MM.1S (cell line): ENCODE measurements at places on chromosomes 5 and 9.

DNA sequence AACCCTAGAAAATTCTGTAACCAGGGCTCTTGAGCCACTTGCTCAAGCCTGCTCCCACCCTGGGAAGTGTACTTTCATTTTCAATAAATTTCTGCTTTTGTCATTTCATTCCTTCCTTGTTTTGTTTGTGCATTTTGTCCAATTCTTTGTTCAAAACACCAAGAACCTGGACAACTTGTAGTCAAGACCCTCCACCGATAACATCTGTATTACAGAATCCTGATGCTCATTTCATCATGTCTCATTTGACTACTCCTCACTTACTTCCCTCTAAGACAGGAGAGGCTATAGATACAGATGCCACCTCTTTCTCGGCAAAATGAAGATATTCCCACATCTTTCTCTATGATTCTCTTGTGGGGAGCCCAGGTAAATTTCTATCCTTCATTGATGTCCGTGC lies 183.5 kb downstream of the TMEM232 start:
- H3K4me3 ChIP-seq = no peak overlapping the region
- no peak overlapping the region for H3K27ac ChIP-seq
- DNase-seq = no peak

GRCh38 chr5:59725392-59725767 lies 168.1 kb downstream of the PDE4D start:
- DNase-seq = no peak
- H3K4me3 ChIP-seq = no peak overlapping the region
- H3K4me1 ChIP-seq = no peaks in the 10 kb centered on the region

- no peak overlapping the region for H3K27ac ChIP-seq
- H3K4me1 ChIP-seq = no peaks in the 10 kb centered on the region
- no peak for DNase-seq
- H3K27me3 ChIP-seq = no peaks in the 10 kb centered on the region
- H3K4me3 ChIP-seq = no peak overlapping the region
- no peaks in the 10 kb centered on the region for H3K36me3 ChIP-seq
These were observed 4.8 kb upstream of the IFNA8 start for GRCh38 chr9:21404146-21404545.

DNA sequence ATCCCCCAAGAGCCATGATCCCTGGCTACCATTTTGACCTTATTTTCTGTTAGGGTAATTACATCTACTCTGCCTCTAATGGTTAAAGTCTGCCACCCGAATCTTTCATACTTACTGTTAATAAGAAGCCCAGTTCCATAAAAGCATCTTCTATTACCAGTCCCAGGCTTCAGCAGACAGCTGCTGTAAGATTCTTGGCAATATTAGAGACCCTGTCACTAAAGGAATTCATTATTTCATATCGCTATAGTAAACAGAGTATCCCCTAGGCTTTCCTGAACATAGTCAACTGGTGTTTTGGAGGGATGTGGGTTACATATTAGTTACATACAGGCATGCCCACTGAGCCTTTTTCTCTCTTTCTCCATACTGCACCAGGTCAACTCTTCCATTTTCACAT lies 608.7 kb upstream of the SEMA6A start:
- no peaks in the 10 kb centered on the region for H3K27me3 ChIP-seq
- H3K36me3 ChIP-seq = no peaks in the 10 kb centered on the region
- H3K4me1 ChIP-seq = no peaks in the 10 kb centered on the region
- no peak overlapping the region for H3K27ac ChIP-seq
- H3K4me3 ChIP-seq = no peak overlapping the region
- DNase-seq = no peak
